Muscle of back (tissue), 13 donors: ENCODE measurements at places on chromosomes 3 and 15. TPM values are rescaled to one million over a fixed set of nuclear protein-coding genes. Genes with fewer than 3 reads are reported as not detected.

- DNase-seq, result no peak
Measured at GRCh38 chr3:153528473-153528872, 366.4 kb downstream of the RAP2B start.

Gene SLC6A11
- polyA plus RNA-seq, result 0.20 TPM

DNA sequence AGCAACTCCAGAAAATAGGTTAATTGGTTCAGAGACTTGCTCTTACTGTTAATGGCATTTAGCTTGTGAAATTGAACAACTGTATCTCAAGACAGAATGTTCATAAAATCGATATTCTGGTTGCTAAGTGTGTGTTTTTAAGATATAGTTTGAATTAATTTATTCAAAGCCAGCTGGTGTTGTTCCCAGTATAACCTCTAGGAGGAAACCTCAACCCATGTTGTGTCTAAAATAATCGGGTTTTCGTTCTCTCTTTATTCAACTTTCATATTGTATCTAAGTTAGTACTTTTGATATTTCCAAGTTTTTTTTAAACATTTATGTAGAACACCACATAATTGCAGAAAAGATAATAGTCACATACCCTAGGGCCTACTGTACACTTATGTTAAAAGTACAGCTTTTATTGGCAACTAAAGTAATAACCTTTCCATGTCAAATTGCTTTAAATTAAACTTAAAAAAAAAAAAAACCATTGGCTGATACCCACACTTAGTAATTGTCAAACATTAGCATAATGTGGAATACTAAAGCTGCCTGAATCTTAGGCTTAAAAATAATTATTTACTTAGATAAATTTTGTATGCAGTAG, 90.9 kb downstream of the SAMMSON start:
- DNase-seq, result no peak

DNA sequence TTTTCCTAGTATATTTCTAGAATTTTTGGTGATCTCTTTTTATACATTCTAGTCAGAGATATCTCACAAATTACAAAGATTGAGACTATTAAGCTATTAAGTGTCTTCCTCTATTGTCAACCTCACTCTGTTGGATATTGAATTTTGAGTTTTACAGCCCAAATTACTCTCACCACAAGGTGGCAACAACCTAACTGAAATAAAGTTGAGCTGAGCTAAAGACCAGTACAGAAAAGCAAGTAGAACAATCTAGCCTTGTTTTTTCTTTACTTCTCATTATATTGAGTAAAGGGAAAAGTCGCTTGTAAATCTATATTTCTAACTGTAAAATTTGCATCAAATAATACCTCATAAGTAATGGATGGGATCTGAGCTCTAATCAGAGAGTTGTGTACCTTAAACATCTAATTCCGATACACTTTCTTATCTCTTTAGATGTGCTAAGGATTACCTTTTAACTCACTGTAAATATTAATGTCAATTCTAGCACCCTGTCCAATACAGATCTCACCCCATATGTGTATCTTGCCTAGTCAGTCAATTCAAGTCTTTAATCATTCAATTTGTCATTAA, 13.6 kb upstream of the COMMD2 start:
- DNase-seq, result no peak

DNA sequence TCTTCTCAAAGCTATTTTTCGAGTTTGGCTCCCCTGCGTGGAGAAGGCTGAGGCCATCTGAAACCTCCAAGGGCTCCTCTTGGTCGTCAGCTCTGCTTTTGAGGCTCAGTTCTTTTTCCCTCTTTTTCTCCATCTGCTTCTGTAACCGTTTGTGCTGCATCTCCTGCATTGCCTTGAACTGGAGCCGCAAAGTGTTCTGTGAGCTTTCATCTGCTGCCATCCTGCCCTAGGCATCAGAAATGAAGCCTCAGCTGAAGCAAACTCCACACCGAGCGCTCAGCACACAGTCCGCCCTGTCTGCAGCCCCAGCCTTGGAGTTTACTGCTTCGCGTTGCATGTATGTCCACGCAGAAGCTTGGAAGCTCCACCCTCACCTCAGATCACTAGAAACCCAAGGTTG, 14.9 kb downstream of the CCDC13 start:
- no peak for DNase-seq

Gene CLDND1
- polyA plus RNA-seq, result 79.7 TPM

Gene HESX1
- polyA plus RNA-seq, result 1.3 TPM

GRCh38 chr3:81216192-81216591, 545.3 kb downstream of the GBE1 start:
- DNase-seq, result no peak

Gene AGTR1
- 32.3 TPM for polyA plus RNA-seq

GRCh38 chr15:52128568-52128967, 16.0 kb upstream of the BCL2L10 start:
- no peak for DNase-seq

Gene HACL1
- 6.8 TPM for polyA plus RNA-seq

Gene MRAS
- 66.9 TPM for polyA plus RNA-seq

- no peak for DNase-seq
Measured at GRCh38 chr15:47405365-47406162, 311.7 kb upstream of the SEMA6D start.
